ENCODE measurements at places on chromosomes 6 and 20.

GRCh38 chr6:16224409-16224808, 14.0 kb upstream of the GMPR start:
- no peak for DNase-seq

GRCh38 chr6:17577059-17577458, 23.0 kb upstream of the FAM8A1 start:
- no peak for DNase-seq

DNA sequence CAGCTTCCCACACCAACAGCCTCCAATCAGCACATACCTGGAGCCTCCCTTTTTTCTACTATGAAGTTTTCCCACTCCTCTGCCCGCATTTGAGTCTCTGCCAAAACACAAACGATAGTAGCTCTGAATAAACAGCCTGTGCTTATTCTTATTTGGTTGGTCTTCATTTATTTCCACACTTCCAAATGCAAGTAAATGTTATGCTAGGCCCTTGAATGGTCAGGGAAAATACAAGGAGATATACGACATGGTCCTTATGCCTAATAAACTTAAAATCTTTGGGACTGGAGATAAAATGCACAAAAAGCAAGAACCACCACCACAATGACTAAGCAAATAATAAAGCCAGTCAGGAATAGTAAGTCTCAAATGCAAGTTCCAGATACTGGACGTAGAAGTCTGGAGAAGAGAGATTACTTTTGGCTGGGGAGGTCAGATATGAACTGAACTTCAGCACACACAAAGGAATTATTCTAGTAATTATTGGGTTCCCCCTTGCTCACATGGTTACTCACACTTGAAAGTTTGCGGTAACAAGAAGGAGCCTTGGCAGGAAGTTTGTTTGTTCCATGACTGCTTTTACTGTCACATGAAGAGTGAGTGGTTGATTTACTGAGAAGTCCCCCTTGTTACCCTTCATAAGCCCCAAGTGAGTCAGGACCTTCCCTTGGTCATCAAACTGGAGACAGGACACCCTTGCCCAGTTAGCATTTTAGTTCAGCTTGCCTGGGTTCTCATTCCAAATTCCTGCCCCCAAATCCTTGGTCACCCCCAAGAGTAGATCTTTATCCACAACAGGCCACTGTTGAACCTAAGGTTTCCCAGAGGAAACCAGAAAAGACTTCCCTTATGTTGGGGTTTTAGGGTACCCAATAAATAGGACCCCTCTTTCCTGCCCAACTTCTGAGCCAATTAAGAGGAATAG, 511.2 kb upstream of the JARID2 start:
- DNase-seq, result no peak

DNA sequence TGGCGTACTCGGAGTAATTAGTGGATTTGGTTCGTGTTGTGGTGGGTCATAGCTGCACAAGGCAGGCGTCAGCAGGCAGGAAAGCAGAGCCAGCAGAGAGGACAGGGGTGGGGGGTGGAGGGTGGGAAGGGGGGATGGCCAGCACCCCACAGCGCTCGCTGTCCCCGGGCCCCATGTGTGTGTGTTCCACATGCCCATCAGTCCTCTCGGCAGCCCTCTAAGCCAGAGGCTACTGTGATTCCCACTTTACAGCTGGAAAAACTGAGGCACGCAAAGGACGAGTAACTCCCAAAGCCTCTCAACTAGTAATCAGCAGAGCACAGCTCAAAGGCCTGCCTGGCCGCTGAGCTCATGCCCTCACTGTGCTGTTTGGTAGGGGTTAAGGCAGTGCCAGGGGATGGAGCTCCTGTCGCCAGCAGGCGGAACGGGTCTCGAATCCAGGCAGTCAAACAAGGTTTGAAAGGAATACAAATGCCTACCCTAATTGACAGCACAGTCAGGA, 175.2 kb downstream of the ZDHHC14 start:
- no peak for DNase-seq

DNA sequence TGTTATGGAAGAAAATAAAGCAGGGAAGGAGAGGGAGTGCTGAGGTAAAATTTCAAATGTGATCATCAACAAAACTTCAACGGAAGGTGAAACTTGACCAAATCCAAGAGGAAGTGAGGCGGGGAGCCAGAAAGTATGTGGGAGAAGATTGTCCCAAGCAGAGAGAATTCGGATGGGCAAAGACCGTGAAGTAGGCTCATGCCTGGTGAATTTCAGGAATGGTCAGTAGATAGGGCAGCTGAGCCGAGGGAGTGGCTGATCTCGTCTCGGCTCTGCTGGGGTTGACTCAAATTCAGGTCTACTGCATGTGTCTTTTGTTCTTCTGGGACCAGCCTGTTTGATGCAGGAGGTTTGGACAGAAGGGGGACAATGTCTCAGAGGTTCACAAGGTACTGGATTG, 7.0 kb upstream of the CSNK2A1 start:
- DNase-seq, result no peak

GRCh38 chr20:58959652-58960051, 21.4 kb upstream of the NELFCD start:
- DNase-seq, result no peak

- DNase-seq, result no peak
These were observed 94.6 kb upstream of the INSM1 start for GRCh38 chr20:20273286-20273685.

GRCh38 chr6:109130065-109130464, 34.8 kb downstream of the CEP57L1 start:
- no peak for DNase-seq

All from eye (tissue), 1 donor.